Fibroblast of upper back skin (primary cell): ENCODE measurements at places on chromosomes 13 and 19.

DNA sequence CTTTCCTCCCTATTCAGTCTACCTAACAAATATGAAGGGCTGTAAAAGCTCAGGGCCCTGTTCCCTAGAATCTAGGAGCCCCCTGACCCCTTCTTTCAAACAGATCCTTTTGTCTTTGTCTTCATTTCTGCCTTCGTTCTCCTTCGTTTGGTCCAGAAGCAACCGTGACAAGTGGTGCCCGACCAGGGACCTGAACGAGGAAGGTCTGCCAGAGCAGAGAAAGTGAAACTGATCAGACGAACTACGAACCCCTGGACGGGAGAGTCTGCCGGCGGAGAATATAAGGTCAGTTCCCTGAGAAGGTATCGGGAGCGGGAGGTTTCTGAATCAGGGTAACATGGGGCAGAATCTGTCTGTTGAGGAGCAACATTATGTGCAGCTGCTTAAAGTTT is 751 bp downstream of the ERVK3-1 start:
- no peak for DNase-seq

DNA sequence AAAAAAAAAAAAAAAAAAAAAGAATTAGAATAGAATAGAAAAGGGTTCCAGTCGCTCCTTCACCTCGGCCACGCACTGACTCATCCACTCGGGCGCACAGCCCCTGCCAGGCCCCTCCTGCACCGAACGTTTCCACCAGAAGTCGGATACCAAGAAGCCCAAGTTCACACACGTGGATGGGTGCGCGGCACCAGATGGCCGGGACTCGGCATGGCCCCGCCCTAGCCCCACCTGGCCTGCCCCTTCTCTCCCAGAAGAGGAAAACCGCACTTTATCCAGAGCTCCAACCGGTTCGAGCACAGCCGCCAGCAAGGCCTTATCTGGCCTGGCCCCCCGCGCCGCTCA is 5.9 kb downstream of the PRR36 start:
- DNase-seq = no peak

- peak; percentile 67 for DNase-seq
Measured at GRCh38 chr19:50537769-50538230, 24.1 kb upstream of the ASPDH start.

DNA sequence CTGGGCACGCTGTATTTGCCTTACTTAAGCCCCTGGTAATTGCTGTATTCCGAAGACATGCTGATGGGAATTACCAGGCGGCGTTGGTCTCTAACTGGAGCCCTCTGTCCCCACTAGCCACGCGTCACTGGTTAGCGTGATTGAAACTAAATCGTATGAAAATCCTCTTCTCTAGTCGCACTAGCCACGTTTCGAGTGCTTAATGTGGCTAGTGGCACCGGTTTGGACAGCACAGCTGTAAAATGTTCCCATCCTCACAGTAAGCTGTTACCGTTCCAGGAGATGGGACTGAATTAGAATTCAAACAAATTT is 676 bp downstream of the BRCA2 start:
- no peak for DNase-seq

GRCh38 chr19:50191216-50191615 is 12.2 kb upstream of the MYH14 start:
- DNase-seq = no peak

DNA sequence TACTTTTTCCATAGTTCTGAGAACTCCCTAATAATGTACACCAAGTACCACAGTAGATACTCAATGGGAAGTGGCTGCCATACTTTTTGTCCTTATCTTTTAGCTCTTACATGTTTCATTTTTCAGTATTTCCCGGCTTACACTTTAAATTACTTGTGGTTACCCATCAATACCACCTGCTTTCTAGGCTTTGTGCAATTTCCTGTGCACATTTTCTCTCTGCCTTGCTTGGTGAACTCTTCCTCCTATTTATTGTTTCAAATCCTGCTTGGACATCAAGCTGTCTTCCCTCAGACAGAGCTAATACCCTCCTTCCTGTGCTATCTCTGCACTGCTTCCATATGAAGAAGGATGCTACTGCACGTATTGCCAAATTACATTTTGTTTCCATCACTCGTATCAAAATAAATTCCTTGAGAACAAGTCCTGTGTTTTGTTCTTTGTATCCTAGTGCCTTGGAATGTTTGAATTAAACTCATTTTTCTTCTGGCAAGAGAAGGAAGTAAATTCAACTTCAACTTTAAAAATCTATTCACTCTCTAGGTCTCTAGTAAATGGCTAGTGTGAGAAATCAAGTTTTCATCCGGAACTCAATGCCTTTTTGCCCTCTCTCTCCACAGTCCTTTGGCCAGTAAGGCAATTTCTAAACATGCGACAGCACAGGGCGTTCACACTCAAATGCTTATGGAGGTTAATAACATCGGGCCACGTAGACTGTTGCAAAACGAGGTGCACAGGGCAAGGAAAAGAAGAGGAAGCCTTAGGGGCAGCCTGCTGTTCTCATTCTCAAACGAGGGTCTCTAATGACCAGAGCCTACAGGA is 5.6 kb downstream of the ZAR1L start:
- no peak for DNase-seq

GRCh38 chr13:33610438-33611120 is 207.4 kb upstream of the RFC3 start:
- no peak for DNase-seq

DNA sequence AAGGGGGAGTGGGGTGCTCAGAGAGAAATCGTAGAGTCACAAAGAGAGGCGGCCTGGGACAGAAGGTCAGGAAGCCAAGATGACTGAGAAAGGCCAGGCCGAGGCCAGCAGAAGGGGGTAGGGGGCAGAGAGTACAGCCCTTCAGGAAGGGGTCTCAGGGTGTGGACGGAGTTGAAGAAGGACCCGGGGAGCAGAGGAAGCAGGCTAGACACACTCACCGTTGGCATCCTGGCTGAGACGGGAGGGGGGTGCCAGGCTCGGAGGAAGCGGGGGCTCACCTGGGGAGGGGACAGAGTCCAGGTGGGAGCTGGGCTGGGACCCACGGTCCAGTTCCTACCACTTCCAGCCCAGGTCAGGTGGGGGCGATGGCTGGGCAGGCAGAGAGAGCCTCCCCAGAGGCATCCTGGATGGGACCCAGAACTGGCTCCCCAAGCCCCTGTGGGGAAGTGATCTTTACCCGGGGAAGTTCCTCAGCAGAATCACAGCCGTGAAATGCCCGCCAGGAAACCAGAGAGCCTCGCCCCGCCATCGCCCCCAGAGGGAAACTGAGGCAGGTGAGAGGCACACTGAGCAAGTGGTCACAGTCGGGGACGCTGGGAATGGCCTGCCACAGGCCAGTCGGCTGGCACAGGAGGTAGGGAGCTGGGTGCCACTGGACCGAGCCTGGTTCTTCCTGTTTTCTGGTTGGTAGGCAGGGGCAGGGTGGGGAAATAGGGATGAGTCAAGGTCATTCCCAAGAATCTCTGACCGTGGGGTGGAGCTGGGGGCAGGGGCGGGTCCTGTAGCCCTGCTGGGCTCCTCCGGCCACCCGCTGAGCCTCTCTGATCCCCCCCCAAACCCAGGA is 1.4 kb downstream of the MATK start:
- no peak for DNase-seq

DNA sequence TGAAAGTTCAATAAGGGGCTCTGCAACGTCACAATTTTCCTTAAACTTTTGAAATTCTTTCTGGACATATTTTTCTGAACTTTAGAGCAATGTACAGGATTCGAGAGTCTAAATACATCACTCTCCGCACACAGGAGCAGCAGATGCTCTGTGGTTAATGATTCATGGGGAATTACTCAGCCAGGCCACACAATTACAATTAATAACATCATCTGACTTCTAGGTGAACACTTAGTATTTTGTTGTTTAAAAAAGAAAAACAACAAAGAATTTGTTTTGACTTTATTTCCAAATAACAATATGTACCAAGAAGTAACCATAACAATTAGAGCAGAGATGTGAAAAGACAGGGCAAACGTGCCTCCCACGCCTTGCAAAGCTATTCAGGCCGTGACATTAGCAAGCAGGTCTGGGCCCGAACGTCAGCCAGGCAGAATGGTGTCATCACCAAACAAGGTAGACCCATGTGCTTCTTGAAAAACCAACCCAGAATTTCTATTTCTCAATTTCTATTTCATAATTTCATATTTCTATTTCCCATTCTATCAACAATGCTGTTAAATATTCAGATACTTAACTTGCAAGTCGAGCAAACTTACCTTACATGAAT is 236.3 kb downstream of the COL4A1 start:
- peak; percentile 85 for DNase-seq

GRCh38 chr19:34651747-34652146 is 25.2 kb downstream of the SCGB2B2 start:
- no peak for DNase-seq

DNA sequence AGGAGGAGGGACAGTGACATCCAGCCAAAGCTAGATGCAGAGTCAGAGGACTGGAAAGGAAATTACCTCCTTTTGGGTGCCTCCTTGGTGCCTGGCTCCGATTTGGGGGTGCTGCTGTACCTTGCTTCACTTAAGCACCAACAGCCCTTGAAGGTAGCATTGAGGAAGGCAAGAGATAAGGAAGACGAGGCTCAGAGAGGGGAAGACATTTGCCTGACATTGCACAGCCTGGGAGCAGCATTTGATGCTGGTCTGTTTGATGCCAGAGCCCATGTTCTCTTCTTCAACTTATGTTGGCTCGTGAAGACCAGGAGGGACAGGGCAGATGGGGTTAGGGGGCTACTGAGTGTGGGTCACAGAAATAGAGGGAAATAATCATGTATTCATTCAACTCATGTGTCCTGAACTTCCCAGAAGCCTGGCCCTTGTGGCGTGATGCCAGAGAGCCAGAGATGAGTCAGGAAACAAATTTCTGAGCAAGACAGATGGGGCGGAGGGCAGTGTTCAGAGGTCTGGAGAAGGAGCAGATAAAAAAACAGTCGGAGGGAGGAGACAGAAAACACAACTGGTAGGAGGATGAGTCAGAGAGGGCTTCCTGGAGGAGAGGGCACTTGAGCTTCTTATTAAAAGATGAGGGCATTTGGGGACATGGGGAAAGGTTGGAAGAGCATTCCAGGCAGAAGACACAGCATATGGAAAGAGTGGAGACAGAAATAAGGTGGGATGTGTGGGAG is 3.0 kb upstream of the C19orf81 start:
- peak; percentile 47 for DNase-seq
